ENCODE measurements at places on chromosomes 11 and 22.

- no peak for DNase-seq
Measured at GRCh38 chr11:19834771-19835170, 122.1 kb downstream of the NAV2 start.

DNA sequence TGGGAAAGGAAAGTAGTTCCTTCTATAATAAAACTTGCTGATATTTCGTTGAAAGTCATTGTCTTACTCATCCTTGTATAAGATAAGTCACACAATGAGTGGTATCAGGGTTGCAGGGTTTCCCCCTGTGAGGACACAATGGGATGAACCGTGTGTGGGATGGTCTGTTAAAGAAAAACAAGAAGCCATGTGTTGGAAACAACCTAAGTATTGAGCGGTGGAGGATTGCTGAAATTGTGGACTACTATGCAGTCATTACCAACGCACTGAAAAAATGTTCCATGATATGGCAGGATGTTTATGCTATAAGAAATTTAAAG lies 28.6 kb downstream of the PTPRJ start:
- no peak for DNase-seq

DNA sequence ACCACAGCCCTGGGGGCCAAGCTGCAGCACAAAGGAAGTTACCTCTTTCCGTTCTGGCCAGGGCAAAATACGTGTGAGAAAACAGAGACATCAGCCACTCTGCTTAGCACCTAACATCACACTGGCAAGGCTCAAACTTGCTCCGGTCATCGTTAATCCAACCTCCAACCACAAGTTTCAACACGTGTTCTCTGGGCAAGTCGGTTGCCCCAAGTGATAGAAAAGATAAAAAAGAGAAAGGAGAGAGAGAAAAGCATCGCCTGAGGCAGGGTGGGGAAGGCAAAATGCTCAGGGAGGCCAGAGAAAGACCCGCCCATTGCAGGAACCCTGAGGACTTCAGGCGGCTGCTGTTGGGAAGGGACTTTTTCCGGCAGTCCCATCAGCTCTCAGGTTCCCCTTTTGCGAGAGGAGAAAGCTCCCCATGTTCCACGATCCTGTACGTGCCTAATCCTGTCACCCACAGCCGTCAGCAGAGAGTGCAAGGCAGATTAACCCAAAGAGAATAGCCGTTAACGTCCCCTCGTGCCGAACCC lies 18.5 kb upstream of the B4GALNT4 start:
- DNase-seq = no peak

- DNase-seq = no peak
Measured at GRCh38 chr22:28413612-28414399, 265.8 kb downstream of the TTC28 start.

GRCh38 chr22:33896575-33897447 lies 23.5 kb downstream of the LARGE1 start:
- no peak for DNase-seq

DNA sequence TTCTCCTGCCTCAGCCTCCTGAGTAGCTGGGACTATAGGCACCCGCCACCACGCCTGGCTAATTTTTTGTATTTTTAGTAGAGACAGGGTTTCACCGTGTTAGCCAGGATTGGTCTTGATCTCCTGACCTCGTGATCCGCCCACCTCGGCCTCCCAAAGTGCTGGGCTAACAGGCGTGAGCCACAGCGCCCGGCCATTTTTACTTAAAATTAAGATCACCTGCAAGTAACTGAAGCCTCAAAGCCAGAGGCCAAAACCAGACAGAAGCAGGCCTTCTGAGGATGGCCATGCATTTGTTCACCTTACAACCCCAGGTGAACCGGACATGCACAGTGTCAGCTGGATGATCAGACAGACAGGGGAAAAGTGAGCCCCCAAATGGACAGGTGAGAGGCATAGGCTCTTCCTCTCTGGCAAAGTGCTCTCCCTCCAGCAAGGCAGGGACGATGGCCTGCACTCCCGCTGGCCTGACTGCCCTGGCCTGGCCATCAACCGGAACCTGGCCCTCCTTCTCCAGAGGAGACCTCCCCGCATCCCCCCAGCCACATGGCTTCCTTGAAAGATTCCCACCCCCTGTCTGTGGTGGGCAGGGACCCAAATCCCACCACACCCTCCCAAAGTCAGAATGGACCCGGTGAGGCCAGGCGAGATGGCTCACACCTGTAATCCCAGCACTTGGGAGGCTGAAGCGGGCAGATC lies 25.9 kb downstream of the APOBEC3H start:
- no peak for DNase-seq

GRCh38 chr11:6402561-6402981 lies 12.3 kb downstream of the SMPD1 start:
- no peak for DNase-seq

DNA sequence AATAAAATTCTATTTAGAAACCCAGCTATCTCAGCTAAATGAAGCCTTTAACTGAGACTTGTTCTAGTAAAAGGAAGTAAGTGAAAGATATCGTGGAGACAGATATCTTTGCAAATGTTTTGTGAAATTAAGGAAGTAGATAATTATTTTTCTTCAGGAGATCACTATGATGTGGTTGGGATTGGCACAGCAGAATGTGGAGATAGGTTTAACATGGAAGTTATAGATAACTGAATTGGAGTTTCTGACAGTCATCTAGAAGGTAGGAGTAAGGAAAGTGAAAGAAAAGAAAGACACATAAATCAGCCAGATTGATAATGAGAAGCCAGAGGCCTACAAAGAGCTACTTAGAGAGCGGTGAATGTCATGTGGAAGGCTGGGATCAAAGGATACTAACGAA lies 4.7 kb upstream of the CASP5 start:
- no peak for DNase-seq

- no peak for DNase-seq
Measured at GRCh38 chr11:126608658-126609057, 253.2 kb downstream of the ST3GAL4 start.

DNA sequence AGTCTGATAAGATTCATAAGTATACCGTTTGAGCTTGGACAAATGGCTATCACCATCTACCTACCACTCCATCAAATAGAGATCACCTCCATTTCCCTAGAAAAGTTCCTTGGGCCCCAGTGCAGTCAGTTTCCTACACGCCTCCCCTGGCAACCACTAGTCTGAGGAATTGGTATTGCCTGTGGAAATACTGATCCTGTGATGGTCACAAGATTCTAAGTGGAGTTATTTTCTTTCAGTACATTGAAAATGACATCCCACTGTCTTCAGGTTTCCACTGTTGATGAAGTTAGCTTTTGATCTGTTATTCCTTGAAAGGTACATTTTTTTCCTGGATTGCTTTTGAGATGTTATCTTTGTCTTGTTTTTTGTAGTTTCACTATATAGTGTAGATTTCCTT lies 4.6 kb upstream of the ACCSL start:
- DNase-seq = no peak

- DNase-seq = no peak
Measured at GRCh38 chr11:10641912-10642697, 51.5 kb downstream of the IRAG1 start.

- DNase-seq = no peak
Measured at GRCh38 chr11:73582653-73583052, 15.3 kb downstream of the FAM168A start.

DNA sequence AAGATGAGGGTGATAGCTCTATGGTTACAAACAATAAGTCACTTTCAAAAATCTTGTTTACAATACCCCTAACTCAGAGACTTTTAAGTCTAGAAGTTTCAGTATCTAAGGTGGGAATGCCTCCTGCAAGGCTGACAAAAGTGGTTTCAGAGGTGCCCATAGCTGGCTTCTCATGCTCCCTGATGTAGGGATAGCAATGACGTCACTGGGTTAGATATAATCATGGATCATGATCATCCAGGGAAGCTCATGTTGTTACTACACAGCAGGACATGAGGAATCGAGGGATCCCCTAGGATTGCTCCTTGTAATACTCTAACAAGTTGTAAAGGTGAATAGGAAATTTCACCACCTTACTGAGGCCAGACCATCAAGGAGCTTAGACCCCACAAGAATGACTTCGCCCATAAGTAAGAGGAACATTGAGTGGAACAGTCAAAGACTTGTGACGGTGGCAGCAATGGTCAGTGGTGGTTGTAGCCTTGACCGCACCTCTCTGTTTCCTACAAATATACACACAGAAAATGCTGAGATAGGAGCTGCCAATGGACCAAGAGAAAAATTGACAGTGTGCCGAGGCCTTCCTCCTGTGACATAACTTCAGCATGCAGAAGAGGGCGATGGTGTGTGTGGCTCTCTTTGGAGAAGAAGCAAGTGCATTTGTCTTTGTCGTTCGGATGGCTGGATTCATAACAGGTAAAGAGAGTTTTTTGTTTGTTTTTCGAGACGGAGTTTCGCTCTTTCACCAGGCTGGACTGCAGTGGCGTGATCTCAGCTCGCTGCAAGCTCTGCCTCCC lies 15.6 kb downstream of the APOL4 start:
- DNase-seq = no peak

DNA sequence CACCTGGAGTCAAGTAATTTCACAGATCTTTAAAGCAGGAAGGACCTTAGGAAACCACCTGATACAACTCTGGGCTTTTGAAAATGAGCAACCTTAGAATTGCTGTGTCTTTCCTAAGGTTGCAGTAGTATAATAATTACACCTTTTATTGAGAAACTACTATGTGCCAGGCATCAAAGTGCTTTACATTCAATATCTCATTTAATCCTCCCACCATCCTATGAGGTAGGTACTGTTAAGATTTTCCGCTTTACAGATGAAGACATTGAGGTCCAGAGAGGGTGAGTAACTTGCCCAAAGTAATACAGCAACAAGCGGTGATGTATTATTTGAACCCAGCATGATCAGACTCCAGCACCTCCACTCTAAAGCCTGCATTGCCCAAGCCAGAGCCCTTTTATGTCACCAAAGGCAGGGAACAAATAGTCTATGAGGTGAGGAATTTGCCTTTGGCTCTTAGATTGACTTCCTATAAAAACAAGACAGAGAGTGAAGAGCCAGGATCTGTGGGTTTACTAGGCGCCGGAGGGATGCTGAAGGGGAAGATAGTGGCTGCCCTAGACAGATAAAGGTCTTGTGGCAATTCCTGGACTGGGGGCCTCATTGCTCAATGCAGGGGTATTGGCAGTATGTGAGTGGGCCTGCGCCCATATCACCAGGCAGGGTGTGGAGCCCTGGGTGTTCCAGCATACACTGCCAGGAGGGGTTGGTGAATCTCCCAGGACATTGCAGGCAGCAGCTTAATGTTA lies 157.1 kb downstream of the FBXO7 start:
- no peak for DNase-seq

GRCh38 chr22:44709881-44710392 lies 7.9 kb downstream of the PRR5 start:
- no peak for DNase-seq

GRCh38 chr11:11072067-11072466 lies 214.2 kb upstream of the ZBED5 start:
- no peak for DNase-seq

GRCh38 chr11:10504490-10504889 lies 36.5 kb downstream of the RNF141 start:
- DNase-seq = no peak

- no peak for DNase-seq
Measured at GRCh38 chr11:71203681-71204080, 48.7 kb downstream of the SHANK2 start.

- no peak for DNase-seq
Measured at GRCh38 chr11:88454881-88455280, 117.3 kb upstream of the CTSC start.

- no peak for DNase-seq
Measured at GRCh38 chr11:14872032-14872431, 20.0 kb downstream of the CYP2R1 start.

DNA sequence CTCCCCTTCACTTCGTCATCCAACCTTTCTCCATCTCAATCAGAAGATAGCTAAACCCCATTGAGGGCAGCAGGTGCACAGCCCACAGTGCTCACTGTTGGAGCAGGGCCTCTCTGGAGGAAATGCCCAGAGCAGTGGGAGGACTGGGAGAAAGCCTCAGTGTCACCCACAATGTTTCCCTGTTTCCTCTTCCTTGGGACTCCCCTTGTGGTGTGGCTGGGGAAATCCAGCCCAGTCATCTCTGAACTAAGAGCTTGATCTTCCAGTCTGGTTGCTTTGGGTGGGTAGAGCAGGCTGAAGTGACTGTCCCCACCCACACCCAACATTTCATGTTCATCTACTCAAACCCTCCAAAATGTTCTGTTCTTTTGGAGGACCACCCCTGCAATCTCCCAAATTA lies 29.8 kb upstream of the EED start:
- no peak for DNase-seq

DNA sequence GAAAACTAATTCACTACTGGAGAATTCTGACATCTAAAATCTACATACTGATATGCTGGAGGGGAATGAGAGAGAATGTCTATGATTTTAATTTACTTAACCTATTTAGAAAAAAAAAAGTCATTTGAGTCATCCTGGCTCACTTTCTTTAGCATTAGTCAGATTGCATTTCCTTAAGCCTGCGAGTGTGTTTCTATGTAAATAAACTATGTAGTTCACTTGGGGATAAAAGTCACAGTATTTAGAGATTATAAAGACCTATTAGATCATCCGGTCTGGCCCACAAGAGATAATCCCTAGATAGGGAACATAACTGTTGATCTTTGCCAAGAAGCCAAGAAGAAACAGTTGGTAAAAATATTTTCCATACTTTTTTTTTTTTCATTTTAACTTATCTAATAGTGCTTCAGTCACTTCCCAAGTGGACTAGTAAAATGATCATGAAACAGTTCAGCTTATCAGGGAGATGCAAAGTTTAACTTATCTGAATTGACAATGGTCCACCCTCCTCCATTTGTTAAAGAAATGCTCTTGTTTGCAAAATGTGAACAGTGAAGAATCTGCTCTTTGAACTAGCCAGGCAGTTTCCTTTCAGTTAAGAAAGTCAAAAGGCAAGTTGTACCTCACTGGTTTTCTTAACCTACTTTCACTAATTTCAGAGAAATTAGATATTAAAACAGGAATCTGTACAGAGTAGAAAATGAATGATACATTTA lies 21.2 kb upstream of the BLID start:
- no peak for DNase-seq

GRCh38 chr22:36405671-36406538 lies 18.1 kb upstream of the MYH9 start:
- DNase-seq = peak; percentile 23

DNA sequence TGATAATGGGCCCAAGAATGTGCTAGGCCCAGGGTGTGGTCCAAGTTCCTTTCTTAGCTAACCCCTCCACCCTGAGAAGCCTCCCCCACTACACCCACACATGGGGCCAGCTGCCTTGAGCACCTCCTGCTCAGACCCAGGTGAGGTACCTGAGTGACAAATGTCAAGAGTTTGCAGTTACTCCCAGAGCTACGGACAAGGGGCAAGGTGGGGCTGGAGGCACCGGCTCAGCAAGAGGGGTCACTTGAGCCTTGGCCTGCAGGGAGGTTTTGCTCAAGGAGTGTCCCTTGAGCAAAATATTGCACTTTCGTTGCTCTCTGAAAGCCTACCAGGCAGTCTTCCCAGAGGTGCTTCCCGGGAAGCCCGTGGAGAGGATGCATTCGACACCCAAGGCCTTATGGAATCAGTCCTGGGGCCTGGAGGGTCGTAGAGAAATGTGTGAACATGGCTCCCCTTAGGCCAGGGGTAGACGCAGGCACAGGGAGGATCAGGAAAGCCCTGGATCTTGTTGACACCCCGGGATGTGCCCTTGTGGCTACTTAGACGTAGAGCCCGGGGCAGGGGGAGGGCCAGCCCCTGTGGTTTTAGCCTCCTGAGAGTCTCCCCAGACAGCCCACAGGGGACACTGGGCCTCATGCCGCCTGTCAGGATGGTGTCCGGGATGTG lies 114.2 kb downstream of the KCNQ1 start:
- no peak for DNase-seq
